ENCODE measurements at places on chromosomes 16 and 17. TPM values are rescaled to one million over a fixed set of nuclear protein-coding genes. Genes with fewer than 3 reads are reported as not detected.

DNA sequence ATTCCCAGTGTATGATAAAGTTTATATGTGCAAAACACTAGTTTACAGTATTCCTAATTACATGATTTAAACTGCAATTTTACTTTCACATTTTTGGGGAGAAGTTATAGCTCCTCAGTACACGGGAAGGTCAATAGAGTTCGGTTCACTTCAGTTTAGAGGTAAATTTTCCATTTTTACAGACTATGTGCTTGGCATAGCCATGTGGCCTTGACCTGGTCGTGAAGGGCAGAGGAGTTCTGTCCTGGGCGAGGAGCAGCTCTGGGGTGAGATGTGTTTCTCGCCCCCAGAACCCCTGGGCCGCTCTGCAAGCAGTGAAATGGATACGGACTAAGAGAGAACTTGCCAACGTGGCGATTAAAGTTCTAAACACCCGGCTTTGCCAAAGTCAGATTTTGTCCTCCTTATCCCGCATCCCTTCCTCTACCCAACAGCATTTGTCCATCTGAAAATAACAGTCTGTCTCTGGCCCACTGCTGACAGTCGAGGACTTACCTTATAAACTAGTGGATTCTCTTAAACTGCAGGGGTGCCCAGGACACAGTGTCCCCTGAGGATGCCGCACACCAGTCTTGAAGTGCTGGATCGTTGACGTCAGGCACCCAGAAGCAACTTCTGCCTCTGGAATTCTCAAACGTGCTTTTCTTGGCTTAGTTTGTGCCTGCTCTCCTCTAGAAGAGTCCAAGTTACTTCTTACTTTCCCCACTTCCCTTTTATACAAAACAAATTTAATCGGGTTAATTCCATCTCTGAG lies 1.5 kb upstream of the SIAH1 start:
- DNase-seq, result no peak

- DNase-seq, result peak; percentile 61
These were observed at the start of gene P2RX5 for GRCh38 chr17:3695723-3696411. Gene P2RX5 (minus strand): TSS chr17:3696155. CDS start chr17:3696005, 150 bp downstream.

- DNase-seq, result no peak
These were observed 14.4 kb downstream of the ADAM11 start for GRCh38 chr17:44773140-44773539.

DNA sequence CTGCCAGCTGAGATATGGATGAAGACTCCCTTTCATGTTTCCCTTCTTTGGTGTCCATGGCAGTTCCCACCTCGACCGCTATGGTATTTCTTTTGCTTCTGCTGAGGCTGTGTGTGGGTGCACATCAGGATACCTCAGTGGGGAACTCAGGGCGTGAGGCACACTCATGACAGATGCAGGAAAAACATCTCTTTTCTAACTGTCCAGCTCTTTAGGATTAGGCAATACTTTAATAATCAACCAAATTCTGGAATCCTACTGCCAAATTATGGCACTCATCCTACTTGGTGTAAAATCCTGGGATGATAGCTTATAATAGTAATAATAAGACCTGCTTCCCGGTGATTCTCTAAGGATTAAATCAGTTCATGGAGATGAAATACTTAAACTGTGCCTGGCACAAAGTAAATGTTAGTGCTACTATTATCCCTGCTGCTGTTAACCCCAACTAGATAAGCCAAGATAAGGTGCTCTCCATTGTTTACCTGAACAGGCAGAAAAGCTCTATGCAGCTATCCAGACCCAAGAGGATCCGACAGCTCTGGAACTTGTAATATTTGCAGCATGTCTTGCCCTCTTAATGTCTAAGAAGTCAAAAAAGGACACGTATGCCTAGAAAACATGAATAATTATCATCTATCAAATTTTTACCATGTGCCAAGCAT lies 543.3 kb downstream of the WWOX start:
- no peak for DNase-seq

GRCh38 chr17:40827746-40828453 lies 5.5 kb upstream of the KRT10 start:
- DNase-seq, result no peak

Gene CD300E
- total RNA-seq, result not detected

DNA sequence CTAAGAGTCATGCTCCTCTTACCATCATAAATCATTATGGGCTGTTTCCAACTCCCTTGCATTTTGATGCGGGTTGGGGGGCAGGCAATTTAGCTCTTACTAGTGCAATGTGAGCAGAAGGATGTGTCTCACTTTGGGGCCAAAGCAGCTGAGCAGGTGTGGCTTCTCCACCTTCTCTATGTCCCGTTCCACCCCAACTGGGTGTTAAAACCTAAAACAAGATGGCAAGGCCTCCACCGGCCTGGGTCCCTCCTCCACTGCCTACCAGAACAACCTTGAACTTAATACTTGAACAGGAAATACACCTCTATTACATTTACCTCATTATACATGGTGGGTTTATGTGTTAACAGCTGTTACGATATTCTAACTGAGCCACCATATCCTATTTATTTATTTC lies 52.8 kb downstream of the TOX3 start:
- DNase-seq, result no peak

Gene ICAM2
- total RNA-seq, result 54.5 TPM

Gene DNAI2
- not detected for total RNA-seq

DNA sequence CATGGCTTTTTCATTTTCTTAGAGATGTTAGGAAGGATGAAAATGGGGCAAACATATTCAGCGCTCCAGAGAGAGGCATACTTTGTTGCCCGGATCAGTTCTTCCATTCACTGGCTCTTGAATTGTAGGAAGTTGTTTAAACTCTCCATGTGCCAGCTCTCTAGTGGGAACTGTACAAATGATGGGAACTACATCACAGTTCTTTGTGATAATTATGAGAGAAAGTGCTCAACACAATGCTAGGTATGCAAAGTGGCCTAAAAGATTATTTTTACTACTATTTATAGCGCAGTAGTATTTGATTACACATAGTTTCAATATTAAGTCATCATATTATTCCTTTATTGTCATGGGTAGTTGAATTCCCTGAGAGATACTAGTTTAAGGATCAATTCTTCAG lies 268.5 kb downstream of the RBFOX1 start:
- no peak for DNase-seq

DNA sequence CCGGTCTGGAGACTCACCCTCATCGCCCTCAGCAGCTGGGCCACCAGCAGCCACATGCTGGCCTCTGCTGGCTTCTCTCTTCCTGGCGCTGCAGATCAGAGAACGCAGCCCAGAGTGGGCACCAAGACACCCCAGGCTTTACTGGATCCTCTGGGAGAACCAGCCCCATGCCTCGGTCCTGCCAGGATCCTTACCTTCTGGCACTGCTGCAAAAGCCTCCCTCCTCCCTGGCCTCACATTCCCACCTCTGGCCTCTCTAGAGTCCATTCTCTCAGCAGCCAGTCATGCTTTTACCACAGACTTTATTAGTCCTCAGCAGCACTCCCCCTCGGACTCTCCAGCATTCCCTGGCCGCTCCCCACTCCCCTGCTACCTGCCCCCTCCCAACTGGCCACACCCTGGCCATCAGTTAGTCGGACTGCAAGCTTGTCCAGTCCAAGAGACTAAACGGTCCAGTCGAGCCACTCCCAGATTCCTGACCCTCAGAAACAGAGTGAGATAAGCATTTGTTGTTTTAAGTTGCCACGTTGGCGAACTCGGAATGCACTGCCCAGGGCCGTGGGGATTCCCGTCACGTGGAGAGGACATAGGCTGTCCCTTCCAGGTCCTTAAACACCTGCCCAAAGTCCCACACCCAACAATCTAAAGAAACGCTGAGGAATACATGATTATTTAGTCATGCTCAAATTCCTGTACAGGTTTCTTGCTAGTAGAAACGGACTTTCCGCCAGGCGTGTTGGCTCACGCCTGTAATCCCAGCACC lies 5.9 kb upstream of the SPG7 start:
- DNase-seq, result no peak

- no peak for DNase-seq
These were observed 33.1 kb upstream of the DDX52 start for GRCh38 chr17:37676115-37676925.

Gene METRN
- total RNA-seq, result 25.3 TPM

DNA sequence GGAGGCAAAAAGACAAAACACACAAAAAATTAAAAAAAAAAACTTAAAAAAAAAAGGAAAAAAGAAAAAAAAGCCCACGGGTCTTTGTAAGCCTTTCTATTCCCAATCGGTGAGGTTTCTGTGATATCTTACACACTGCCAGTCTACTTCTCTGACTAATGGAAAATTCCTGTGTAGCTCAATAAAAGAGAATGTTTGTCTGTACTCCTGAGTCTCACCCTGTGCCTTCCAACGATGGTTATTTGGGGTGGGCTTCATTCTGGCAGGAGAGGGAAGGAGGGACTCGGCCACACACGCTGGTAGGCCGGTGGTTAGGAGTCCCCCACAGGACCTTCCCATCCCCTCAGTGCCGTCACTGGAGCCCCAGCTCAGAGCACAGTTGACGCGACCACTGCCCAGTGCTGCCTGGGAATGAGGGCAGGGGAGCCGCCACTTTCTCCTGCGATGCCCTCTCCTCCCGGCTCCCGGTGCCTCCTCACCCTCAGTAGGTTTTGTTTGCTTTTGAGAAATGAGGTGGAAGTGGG lies 68.0 kb downstream of the AMFR start:
- no peak for DNase-seq

DNA sequence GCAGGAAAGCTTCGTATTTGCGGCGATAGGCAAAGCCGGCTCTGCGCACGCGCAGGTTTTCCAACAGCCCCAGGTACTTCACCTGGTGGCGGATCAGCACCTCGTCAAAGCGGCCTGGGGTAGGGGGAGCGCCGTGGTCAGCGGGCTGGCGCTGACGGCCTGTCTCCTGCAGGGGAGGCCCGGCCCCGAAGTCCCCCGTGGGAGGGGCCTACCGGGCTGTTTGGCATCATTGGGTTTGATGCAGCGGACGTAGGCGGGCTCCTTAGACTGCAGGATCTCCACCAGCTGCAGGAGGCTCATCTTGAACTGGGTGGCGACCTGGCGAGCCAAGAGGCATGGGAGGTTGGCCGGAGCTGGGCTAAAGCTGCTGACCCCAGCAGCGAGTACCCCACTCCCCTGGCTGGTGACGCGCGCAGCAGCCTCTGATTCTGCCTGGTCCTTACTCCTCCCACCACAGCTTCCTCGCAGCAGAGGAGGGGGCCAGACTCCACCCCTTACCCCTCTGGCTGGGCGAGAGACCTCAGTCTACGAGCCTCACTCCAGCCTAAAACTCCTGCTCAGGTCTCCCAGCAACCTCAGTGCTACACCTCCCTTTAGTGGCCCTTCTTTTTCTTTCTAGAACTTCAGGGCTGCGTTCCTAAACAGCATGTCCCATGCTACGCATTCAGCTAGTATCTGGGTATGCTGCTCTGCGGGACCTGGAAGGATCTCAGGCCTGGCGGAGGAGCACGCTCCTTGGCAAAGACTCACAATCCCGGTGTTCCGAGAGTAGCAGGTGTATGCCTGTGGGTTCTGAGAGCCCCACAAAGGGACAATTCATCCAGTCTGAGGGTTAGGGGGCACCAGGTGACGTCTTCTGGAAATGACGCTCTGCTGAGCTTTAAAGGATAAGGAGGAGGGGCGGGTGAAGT lies 16.1 kb upstream of the CRK start:
- no peak for DNase-seq

DNA sequence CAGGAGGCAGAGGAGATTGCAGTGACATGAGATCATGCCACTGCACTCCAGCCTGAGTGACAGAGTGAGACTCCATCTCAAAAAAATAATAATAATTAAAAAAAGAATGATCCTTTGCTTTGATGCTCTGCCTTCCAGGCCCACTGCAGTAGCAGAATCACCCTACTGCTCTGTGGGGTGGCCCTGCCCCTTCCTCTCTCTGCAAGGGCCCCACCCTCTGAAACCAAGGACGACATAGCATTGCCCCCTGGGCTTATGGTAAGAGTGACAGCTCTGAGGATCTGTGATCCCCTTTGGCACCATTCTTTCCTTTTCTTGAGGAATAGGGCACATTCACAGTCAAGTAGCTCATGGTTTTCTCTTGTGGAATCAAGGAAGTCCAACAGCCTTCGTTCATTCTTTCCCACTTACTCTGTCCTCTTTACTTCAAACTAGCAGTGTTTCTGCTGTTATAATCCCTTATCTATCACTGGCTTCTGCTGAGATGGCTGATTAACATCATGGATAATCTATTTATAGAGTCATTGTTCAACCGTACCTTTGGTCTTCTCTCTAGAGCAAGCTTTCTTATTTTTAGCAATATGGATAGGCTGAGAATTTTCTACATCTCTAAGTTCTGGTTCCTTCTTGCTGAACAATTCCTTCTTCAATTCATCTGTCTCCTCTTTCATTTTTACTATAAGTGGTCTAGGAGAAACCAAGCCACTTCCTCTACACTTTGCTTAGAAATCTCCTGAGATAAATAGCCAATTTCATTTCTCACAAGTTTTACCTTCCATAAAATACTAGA lies 14.1 kb downstream of the RAD51C start:
- no peak for DNase-seq

Gene KRT24
- not detected for total RNA-seq

DNA sequence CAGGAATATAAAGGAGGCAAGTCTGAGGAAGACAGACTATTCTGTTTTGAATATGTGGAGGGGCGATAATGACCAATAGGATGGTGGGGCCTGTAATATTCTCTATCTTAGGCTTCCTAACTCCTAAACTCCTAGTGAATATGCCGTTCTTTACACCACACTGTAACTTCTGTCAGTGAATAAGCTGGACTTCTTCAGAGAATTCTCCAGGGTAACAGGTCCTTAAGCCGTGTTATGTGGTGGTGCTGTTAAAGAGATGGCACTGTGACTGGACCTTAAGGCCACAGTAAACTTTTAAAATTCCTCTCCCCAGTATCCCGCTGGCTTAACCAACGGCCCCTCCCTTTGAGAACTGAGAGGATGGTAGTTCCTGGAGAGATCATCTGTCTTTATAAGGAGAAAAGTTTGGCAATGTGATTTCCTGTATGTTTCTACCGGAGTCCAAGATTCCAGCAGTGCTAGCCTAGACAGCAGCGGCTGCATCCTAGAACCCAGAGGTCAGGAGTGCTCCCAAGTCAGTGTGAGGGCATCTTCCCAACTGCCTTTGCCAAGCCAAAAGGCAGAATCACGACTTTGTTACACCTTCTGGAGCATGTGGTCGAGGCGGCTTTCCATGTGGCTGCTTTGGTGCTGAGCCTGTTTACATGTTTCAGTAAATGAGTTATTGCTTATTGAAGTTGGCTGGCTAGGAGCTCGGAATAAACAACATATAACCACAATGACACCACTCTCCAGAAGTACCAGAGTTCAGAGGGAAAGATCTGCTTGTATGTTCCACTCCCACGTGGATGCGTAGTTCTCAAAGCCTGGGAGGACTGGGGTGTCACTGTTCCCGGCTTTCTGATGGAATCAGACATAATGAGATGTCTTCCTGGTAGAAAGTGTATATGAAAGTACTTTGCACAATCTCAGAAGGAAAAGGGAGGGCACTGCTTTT lies 41.0 kb downstream of the TUBD1 start:
- DNase-seq, result no peak

- no peak for DNase-seq
These were observed 25.7 kb downstream of the KATNB1 start for GRCh38 chr16:57761301-57761700.
